Type B pancreatic cell (in vitro differentiated cells): ENCODE measurements at places on chromosomes 1 and 21.
A peak's percentile ranks its signal among the peaks of the same experiment; 100 is the strongest.

DNA sequence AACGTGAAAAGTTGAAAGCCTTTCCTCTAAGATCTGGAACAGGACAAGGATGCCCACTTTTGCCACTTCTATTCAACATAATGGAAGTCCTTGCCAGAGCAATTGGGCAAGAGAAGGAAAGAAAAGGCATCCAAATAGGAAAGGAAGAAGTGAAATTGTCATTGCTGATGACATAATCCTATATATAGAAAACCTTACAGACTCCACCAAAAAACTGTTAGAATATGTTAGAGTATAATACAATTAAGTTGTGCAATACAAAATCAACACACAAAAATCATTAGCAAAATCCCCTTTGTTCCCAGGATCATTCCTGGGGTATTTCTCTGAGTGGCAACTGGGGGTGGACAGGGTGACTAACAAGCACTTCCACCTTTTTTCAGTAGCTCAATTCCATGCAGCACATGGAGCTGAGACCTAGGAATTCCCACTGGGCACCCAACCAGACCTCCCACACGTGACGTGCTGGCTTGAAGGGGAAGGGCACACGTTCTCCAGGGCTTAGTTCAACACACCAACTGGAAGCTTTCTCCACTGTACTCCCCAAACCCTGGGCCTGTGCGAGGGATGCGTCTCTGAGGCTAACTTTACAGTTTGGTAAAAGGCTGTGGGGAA, 9.6 kb downstream of the STUM start:
- H3K27me3 ChIP-seq: peaks cover 40% of the 10 kb centered on the region
- H3K36me3 ChIP-seq: no peaks in the 10 kb centered on the region
- no peak overlapping the region for H3K27ac ChIP-seq
- H3K4me1 ChIP-seq: peaks cover 2% of the 10 kb centered on the region
- no peak overlapping the region for H3K4me3 ChIP-seq

GRCh38 chr1:242546849-242547729, 22.6 kb upstream of the PLD5 start:
- H3K4me1 ChIP-seq: no peaks in the 10 kb centered on the region
- H3K27ac ChIP-seq: no peak overlapping the region
- H3K27me3 ChIP-seq: peaks cover 6% of the 10 kb centered on the region

DNA sequence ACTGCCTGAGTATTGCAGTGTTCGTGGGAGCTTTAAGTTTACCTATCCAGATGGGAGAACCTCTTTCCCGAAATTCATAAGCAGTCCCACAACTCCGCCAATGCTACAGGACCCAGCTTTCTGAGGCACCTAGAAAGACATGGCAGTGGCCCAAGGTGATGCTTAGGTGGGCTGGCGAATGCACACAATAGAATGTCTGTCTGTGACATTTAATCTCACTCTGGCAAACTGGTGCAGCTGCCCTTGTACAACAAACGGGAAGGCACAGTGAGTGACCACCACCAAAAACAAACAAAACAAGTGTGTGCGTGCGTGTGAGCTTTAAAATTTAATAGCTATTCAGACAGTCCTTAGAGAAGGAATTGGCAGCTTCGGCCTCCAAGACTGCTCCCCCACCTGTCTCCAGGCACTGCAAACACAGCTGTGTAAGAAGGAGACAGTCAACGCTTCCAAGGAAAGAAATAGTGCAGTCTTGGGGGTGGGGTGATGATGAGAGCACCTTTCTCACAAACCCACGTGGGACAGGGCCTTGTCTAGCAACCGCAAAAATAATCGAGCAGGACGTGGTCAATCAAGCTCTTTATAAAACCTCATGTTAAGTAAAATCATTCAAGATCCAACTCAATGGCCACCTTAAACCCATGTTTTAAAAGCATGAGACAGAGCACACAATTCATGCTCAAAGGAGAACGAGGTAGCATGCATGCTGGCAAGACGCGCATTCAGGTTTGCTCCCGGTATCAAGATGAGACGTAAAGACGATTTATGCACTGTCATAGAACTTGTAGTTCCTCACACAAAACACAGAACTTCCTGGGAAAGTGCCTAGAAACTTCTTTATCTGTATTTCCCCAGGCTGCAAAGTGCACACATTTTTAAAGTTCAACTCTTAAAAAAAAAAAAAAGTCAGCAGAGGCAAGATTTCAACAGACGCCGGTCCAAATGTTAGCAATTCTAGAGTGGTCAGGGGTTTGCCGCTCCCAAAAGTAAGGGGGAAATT, 84.1 kb downstream of the TM2D1 start:
- peaks cover 3% of the 10 kb centered on the region for H3K36me3 ChIP-seq
- H3K4me1 ChIP-seq: peaks cover 45% of the 10 kb centered on the region
- H3K4me3 ChIP-seq: no peak overlapping the region
- DNase-seq: no peak

DNA sequence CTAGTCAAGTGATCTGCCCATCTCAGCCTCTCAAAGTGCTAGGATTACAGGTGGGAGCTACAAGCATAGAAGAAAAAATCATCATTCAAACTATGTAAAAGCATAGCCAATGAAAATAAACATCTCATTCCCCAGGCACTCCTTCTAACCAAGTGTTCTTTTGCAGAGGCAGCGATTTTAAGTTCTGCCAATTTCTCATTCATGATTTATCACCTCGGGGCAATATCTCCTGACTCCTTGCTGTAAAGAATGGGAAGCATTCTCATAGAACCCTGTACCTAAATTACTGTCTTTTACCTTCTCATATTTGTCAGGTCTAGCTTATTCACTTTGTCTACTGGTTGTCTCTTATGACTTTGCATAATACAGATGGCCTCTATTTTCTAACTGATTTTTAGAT, 32.5 kb upstream of the IVNS1ABP start:
- DNase-seq: no peak
- H3K36me3 ChIP-seq: no peaks in the 10 kb centered on the region
- peak overlapping the region; percentile 8 for H3K4me3 ChIP-seq

GRCh38 chr1:12185036-12185917, 18.5 kb downstream of the TNFRSF1B start:
- peaks cover 2% of the 10 kb centered on the region for H3K27me3 ChIP-seq
- H3K4me1 ChIP-seq: peaks cover 14% of the 10 kb centered on the region
- no peaks in the 10 kb centered on the region for H3K36me3 ChIP-seq
- H3K4me3 ChIP-seq: no peak overlapping the region

- H3K27me3 ChIP-seq: no peaks in the 10 kb centered on the region
- H3K4me3 ChIP-seq: no peak overlapping the region
- peaks cover 6% of the 10 kb centered on the region for H3K4me1 ChIP-seq
- H3K36me3 ChIP-seq: no peaks in the 10 kb centered on the region
- no peak for DNase-seq
- H3K27ac ChIP-seq: peak overlapping the region; percentile 2
Measured at GRCh38 chr21:29235714-29236197, 63.0 kb upstream of the BACH1 start.

- peak overlapping the region; percentile 7 for H3K27ac ChIP-seq
- peaks cover 18% of the 10 kb centered on the region for H3K27me3 ChIP-seq
- H3K4me1 ChIP-seq: peaks cover 11% of the 10 kb centered on the region
- H3K4me3 ChIP-seq: no peak overlapping the region
Measured at GRCh38 chr1:83011265-83011664, 987.7 kb downstream of the TTLL7 start.

DNA sequence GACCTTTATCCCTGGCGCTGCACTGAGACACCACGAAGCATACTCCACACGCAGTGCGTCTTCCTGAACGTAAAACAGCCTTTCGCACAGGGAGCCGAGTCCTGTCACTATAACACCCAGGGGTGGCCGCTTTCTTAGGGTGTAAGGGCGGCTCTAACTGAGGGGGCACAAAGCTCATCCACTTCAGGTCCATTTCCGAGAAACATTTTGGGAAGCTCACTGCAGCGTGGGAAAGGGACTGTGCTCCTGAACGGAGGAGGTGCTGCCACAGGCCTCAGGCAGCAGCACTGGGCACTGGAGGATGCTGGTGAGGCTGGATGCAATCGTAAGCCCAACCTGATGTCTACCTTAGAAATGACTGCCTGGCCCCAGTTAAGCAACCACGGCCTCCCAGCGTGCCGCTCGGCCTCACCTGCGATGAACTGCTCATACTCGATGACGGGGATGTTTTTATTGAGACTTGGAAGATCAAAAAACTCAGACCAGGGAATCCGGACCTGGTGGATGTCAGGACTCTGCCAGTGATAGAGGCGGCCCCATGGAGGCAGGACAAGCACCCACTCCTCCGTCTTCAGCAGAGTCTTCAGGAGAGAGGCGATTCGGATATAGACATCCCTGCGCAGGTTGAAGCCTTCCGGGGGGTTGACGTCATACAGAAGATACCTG, 2.3 kb downstream of the POFUT2 start:
- H3K4me3 ChIP-seq: peak overlapping the region; percentile 71
- H3K27ac ChIP-seq: peak overlapping the region; percentile 65
- DNase-seq: peak; percentile 52
- H3K4me1 ChIP-seq: peaks cover 12% of the 10 kb centered on the region
- H3K27me3 ChIP-seq: no peaks in the 10 kb centered on the region

DNA sequence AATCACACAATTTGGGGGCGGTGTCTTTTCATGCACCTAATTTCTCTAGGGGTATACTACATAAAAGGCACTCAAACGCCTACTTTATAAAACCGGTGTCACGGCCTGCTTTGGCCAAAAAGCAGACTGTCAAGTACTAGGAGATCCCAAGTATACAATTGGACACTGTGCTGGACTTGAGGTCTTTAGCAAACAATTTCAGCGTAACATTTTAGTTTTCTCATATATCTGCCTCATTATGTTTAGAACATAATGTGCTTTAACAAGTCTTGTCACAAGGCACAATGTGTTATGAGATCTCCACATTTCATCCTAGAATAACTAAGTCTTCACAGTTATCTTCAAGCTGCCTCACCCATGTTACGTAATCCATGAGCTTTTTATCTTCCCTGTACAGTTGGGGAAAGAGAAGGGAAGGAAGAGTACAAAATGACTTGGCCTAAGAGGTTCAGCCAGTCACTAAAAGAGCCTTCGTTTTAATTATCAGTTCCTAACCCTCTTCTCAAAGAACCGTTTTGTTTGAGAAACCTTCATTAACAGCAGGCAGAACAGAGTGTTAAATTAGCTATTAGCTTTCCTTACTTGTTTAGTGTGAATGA, 1.7 kb downstream of the SSX2IP start:
- H3K4me1 ChIP-seq: peaks cover 27% of the 10 kb centered on the region
- H3K27ac ChIP-seq: peak overlapping the region; percentile 29
- no peaks in the 10 kb centered on the region for H3K36me3 ChIP-seq
- no peak for DNase-seq
- peak overlapping the region; percentile 91 for H3K4me3 ChIP-seq
- H3K27me3 ChIP-seq: no peaks in the 10 kb centered on the region

GRCh38 chr21:43209575-43210453, 41.0 kb downstream of the CRYAA start:
- no peaks in the 10 kb centered on the region for H3K36me3 ChIP-seq
- H3K27ac ChIP-seq: no peak overlapping the region
- H3K27me3 ChIP-seq: no peaks in the 10 kb centered on the region

DNA sequence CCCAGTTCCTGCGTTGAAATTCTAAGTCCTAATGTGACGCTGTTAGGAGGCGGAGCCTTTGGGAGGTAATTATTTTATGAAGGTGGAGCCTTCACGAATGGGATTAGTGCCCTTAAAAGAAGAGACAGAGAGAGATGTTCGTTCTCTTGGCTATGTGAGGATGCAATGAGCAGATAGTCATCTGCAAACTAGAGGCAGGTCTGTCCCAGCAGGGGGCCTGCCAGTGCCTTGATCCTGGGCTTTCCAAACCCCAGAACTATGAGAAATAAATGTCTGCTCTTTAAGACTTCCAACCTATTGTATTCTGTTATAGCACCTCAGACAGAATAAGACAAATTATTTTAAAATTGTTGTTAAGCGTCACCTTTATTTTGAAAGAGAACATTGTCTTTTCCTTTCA, 123.1 kb upstream of the KCNJ6 start:
- H3K4me3 ChIP-seq: no peak overlapping the region
- peaks cover 5% of the 10 kb centered on the region for H3K4me1 ChIP-seq
- no peaks in the 10 kb centered on the region for H3K36me3 ChIP-seq
- no peak overlapping the region for H3K27ac ChIP-seq
- no peak for DNase-seq
- peaks cover 14% of the 10 kb centered on the region for H3K27me3 ChIP-seq

- no peaks in the 10 kb centered on the region for H3K36me3 ChIP-seq
- no peak overlapping the region for H3K4me3 ChIP-seq
- no peak overlapping the region for H3K27ac ChIP-seq
- no peak for DNase-seq
- no peaks in the 10 kb centered on the region for H3K27me3 ChIP-seq
Measured at GRCh38 chr21:32562915-32563314, 22.4 kb downstream of the TCP10L start.

GRCh38 chr1:25985670-25986069, 12.2 kb downstream of the PAFAH2 start:
- no peaks in the 10 kb centered on the region for H3K27me3 ChIP-seq
- DNase-seq: no peak
- H3K27ac ChIP-seq: no peak overlapping the region
- peaks cover 4% of the 10 kb centered on the region for H3K4me1 ChIP-seq

DNA sequence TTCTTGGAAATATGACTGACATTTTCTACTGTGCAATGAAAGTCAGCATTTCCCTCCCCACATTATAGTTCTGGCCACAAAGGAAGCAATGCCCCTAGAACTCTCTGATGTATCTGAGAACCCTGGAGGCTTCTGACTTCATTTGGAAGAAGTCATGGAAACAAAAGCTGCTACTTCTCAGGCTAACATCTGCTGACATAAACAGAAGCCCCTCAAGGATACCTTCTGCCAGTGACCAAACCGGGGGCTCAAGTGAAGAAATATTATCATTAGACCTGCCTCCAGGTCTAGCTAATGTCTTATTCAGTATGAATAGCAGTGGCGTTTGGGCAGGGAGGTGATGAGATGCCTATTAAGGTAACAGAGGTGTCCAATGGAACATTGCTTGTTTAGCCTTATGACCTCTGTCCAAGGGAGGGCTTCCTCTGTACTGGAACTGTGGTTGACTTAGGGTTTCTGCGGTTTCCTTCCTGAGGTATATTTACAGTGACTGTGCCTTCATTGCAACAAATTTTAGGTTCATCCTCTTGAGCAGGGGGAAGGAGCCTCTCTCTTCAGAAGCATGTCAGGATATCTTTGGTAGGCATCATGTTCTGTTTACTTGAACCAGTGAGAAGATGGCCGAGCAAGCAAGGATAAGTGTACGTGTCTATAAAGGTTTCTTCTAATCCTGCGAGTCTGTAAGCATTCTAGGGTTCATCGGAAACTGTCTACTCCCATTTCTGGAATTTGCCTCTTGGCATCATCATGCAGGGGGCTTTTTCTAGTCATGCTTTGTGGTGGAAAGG, 161.7 kb downstream of the PBX1 start:
- H3K36me3 ChIP-seq: peaks cover 44% of the 10 kb centered on the region
- H3K4me3 ChIP-seq: peak overlapping the region; percentile 65
- no peak for DNase-seq
- H3K27me3 ChIP-seq: no peaks in the 10 kb centered on the region
- H3K4me1 ChIP-seq: peaks cover 59% of the 10 kb centered on the region
- H3K27ac ChIP-seq: peak overlapping the region; percentile 71

GRCh38 chr1:152683846-152684245, 2.1 kb upstream of the LCE2B start:
- H3K27ac ChIP-seq: no peak overlapping the region
- H3K4me3 ChIP-seq: no peak overlapping the region
- no peaks in the 10 kb centered on the region for H3K27me3 ChIP-seq
- H3K36me3 ChIP-seq: no peaks in the 10 kb centered on the region
- no peak for DNase-seq

DNA sequence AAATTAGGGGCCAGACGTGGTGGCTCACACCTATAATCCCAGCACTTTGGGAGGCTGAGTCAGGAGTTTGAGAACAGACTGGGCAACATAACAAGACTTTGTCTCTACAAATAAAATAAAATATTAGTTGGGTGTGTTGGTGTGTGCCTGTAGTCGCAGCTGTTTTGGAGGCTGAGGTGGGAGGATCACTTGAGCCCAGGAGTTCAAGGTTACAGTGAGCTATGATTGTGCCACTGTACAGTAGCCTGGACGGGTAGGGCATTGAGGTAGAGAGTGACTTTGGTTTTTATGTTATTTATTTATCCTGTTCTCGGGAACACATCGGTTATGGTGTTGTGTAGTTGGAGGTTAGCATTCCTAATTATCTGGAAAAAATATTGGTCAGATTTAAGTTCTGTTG, 19.5 kb downstream of the KIF1B start:
- peaks cover 3% of the 10 kb centered on the region for H3K36me3 ChIP-seq
- no peaks in the 10 kb centered on the region for H3K27me3 ChIP-seq
- no peak overlapping the region for H3K27ac ChIP-seq
- no peak for DNase-seq
